DMS 273 treated with DMSO at 0.1 percent for 48 hours (cell line): ENCODE measurements at places on chromosomes 6 and 20.

GRCh38 chr6:75802366-75802765 lies 53.3 kb downstream of the MYO6 start:
- DNase-seq, result no peak

DNA sequence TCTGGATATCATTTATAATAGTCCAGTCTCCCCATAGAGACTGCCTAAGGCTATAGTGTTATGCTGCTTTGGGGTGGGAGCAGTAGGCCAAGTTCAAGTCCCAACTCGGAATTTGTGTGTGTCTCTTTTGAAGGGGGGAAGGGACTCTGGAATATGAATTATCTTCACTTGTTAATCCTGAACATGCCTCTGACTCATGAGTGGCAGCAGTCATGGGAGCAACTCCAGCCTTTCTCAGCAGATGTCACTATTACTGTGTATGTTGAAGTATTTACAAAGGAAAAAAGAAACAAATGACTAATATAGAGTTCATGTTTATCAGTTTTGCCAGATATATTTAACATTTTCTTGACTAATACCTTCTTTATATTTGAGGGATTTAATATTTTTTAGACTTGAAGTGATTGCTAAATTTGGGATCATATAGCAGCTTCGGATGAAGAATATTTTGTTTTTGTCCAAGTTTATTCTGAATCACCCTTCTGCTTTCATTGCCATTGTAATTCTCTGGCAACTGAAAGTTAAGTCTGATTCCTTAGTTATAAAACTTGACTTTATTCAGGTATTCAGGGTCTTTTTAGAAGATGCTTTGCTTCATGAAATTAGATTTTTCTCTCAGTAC lies 23.4 kb downstream of the FAM217A start:
- no peak for DNase-seq

DNA sequence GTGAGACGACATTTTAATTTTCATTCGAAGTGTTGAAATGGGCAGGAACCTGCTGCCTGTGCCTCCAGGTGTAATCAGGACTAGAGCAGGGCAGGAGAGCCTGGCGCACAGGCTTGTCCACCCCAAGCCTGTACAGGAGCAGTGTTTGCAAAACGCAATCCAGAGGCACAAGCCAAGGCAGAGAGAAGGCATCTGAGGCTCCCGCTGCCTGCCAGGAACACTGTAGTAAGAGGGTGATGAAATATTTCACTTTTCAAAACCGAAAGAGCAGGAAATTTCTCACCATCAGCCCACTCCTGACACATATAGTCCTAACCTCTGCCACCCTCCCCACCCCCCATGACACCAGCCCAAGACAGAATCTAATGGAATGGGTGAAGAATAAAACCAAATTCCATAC lies 132.5 kb downstream of the RTN4IP1 start:
- DNase-seq, result no peak

DNA sequence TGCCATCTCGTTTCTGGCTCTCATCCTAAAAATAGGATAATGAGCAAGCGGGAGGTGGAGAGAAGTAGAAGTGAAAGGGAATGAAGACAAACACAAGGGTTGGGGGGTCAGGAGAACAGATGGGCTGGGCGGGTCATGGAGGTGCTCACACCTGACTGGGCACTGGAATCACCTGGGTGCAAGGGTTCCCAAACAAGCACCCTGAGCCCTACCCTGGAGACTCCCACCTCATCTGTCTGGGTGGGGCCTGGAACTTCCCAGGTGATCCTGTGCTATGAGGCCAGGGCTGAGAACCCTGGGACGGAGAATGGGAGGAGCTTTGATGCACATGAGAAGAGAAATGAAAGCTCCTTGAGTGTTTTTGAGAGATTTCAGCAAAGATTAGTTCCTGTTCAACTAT lies 223.6 kb downstream of the ANKRD60 start:
- no peak for DNase-seq
